ENCODE measurements at places on chromosomes 7 and 10.

GRCh38 chr10:101124933-101125332, 6.2 kb upstream of the TLX1 start:
- no peak for DNase-seq

DNA sequence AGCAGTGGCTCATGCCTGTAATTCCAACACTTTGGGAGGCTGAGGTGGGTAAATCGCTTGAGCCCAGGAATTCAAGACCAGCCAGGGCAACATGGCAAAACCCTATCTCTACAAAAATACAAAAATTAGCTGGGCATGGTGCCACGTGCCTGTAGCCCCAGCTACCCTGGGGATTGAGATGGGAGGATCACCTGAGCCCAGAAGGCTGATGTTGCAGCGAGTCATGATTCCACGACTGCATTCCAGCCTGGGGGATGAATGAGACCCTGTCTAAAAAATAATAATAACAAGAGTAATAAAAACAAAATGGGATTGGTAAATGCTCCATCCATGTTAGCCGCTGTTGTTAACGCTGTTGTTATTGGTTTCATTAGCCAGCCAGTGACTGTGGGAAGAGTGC, 1.3 kb upstream of the HKDC1 start:
- no peak for DNase-seq

DNA sequence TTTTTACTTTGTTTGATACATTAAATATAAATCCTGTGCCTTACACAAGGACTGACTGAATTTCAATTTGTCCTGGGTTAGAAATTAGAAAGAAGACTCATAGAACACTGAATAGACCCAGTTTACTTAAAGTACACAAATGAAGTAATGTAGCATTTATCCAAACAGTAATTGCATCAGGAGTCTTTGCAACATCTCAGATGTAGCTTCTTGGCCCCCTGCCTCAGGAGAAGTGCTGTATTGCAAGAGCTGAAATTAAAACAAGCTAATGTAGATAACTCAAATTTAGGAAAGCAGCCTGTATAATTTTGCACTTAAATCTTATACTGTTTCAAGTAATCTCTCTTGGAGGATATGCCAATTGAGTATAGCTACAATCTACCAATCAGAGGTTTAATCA, 54.3 kb upstream of the KCND2 start:
- no peak for DNase-seq

- no peak for DNase-seq
Observed at GRCh38 chr10:77210645-77211044, 427.0 kb downstream of the KCNMA1 start.

DNA sequence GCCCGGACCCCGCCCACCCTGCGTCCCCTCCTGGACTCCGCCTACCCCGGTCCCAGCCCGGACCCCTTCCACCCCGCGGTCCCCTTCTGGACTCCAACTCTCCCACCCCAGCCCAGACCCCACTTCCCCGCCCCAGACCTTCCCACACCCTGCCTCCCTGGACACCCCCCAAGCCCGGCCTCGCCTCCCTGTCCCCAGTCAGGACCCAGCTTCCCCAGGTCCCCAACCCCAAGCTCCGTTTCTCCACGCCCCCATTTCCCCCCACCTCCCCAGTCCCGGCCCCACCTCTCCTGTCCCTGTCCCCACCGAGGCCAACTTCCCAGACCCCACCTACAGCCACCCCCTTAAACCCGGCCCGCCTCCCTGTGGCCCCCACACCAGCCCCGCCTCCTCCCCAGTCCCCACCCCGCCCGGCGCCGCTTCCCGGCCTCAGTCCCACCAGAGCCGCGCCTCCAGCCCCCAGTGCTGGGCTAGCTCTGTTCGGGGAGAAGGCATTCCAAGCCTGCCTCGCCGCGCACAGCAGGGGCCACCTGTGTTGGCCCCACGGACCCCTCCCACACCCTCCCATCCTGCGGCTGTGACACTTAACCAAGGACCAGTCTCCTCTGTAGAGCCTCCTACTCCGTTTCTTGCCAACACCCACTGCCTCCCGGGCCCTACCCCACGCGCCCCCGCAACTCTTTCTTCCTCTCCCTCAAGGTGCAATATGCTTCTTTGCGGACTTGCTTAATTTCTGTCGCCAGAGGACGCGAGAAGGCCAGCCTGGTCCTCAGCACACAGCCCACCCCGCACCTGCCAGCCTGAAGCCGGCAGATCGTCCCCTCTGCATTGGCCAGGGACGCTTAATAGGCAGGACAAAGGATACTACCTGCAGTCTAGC, 736 bp upstream of the ITIH5 start:
- no peak for DNase-seq
